ENCODE measurements at places on chromosomes 3 and 15.

- no peak for DNase-seq
Observed at GRCh38 chr15:68234060-68234459, 4.5 kb upstream of the CLN6 start.

- DNase-seq: no peak
Observed at GRCh38 chr3:20421-20820, 176.1 kb upstream of the CHL1 start.

DNA sequence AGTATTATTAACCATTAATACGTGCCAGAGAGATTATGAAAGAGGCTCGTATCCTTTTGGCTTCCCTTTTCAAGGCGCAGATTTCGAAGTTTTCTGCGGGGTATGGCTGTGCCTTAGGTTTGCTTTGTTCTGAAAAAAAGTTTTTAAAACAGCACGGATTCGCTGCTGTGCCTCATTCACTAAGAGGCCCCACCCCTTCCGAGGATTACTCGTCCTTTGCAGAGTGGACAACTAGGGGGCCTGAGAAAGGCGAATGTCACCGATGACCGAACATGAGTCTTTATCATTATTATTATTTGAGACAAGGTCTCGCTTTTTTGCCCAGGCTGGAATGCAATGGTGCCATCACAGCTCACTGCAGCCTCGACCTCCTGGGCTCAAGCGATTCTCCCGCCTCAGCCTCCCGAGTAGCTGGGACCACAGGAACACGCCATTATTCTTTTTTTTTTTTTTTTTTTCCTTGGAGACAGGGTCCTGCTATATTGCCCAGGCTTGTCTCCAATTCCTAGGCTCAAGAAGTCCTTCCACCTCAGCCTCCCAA, 684 bp upstream of the RPS27L start:
- peak; percentile 40 for DNase-seq

GRCh38 chr3:140466535-140466934, 211.3 kb upstream of the TRIM42 start:
- no peak for DNase-seq

- no peak for DNase-seq
Observed at GRCh38 chr15:35182841-35183479, 97.9 kb upstream of the NANOGP8 start.

GRCh38 chr15:91456251-91456718, 356.2 kb downstream of the SV2B start:
- no peak for DNase-seq

GRCh38 chr15:93941697-93942096, 289.7 kb upstream of the MCTP2 start:
- no peak for DNase-seq

DNA sequence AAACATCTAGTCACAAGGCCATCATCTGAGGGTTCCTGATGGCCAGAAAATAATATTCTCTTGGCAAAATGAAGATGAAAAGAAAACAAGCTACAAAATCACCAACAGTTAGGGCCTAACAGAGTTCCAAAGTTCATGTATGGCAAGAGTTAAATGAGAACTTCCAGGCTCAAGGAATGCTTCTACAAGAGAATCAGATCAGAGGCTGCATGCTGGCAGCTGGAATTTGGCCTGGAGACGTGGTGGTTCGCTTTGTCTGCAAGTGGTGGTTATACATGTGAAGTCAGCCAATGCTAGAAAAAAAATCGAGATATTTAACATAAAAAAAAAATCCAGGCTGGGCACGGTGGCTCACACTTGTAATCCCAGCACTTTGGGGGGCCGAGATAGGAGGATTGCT, 5.6 kb downstream of the SIAH2 start:
- DNase-seq: no peak

DNA sequence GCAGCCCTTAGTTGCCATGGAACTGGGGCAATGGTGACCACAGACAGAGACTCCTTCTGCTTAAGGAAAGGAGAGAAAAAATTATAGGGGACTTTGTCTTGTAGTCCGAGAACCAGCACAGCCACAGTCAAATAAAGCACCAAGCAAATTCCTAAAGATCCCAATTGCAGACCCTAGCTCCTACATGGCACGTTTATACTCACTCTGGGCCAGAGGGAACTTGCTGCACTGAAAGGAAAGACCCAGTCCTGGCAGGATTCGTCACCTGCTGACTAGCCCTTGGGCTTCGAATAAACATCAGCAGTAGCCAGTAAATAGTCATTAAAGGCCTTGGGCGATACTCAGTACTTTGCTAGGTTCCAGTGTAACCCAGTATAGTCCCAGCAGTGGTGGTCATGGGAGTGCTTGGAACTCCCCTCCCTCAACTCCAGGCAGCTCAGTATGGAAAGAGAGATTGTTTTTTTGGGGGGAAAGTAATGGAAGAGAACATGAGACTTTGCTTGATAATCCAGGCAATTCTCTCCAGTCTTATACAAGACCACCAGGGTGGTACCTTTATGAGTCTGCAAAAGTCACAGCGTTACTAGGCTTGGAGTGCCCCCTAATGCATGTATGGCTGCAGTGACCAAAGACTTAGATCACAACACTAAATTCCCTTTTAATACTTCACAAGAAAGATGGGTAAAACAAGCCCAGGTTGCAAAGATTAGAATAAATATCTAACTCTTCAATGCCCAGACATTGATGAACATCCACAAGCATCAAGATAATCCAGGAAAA, 66.4 kb upstream of the AGTR1 start:
- no peak for DNase-seq
